Testis (tissue), 5 donors: ENCODE measurements at places on chromosomes 12 and 14. TPM values are rescaled to one million over a fixed set of nuclear protein-coding genes. Genes with fewer than 3 reads are reported as not detected.

- no peak overlapping the region for H3K27ac ChIP-seq
- H3K4me1 ChIP-seq = no peaks in the 10 kb centered on the region
- DNase-seq = no peak
- H3K27me3 ChIP-seq = no peaks in the 10 kb centered on the region
Observed at GRCh38 chr12:98372340-98373024, 142.9 kb upstream of the TMPO start.

DNA sequence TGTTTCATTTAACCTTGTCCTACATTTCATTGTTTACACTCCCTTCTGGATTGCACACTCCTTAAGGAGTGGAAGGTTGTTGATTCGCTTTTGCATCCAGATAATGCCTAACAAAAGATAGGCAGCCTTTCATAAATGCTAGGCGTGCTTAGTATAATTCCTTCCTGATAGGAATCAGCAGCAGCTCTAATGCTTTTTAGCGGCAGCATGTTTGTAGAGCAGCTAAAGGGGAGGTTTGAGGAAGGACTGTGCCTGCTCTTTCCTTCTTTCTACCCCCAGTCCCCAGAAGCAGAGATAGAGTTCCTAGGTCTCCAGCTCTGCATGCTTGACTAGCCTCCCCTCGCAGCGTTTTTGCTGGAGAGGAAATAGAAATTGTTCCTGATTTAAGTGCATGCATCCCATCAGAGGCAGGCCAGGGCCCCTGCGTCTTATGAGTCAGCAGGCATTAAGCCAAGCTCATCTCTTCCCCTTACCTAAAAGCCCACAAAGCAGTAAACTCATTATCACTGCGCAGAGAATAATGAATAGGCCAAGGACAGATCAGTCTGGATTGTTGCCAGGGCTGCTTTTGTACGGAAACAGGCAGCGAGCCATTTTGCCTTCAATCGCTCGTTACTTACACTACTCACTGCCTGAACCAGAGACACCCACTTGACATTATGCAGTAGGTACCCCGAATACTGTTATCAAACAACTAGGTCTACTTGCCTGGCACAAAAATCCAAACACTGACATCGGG, 14.0 kb upstream of the TBPL2 start:
- DNase-seq = peak; percentile 81
- H3K27me3 ChIP-seq = no peaks in the 10 kb centered on the region
- H3K27ac ChIP-seq = peak overlapping the region; percentile 73

GRCh38 chr12:122517877-122518276, 8.9 kb downstream of the RSRC2 start:
- no peak overlapping the region for H3K4me3 ChIP-seq
- no peak overlapping the region for H3K27ac ChIP-seq
- H3K4me1 ChIP-seq = peaks cover 8% of the 10 kb centered on the region
- H3K27me3 ChIP-seq = no peaks in the 10 kb centered on the region
- no peaks in the 10 kb centered on the region for H3K36me3 ChIP-seq

DNA sequence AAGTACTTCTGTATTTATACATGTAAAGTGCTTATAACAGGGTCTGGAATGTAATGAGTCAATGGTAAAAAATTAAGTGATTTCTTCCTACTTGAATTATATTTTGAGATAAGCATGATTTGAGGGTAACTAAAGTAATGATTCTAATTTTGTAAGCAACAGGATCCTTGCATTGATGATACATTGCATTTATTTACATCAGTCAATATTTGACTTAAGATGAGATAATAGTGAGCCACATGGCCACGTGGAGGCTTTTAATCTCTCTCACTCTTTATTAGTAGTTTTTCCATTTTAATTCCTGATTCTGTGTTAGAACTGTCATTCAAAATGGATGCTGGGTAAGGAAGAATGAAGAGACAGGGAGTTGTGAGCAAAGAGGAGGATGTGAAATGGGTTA, 298.1 kb upstream of the PRICKLE1 start:
- no peaks in the 10 kb centered on the region for H3K4me1 ChIP-seq
- no peaks in the 10 kb centered on the region for H3K27me3 ChIP-seq
- H3K27ac ChIP-seq = no peak overlapping the region

- H3K4me3 ChIP-seq = peak within 1 kb of the TSS; percentile 75
- no peaks in the 10 kb centered on the region for H3K27me3 ChIP-seq
- H3K36me3 ChIP-seq = no peaks in the 10 kb centered on the region
- peak within 1 kb of the TSS; percentile 97 for H3K27ac ChIP-seq
Observed at GRCh38 chr12:133037207-133038005, at the start of gene ZNF84. Gene ZNF84 (plus strand): TSS chr12:133037509. CDS start chr12:133041468, 3,959 bp downstream.

The TRMT5 gene
- 26.0 TPM for total RNA-seq
